ENCODE measurements at places on chromosomes 16 and 17. TPM values are rescaled to one million over a fixed set of nuclear protein-coding genes. Genes with fewer than 3 reads are reported as not detected.

DNA sequence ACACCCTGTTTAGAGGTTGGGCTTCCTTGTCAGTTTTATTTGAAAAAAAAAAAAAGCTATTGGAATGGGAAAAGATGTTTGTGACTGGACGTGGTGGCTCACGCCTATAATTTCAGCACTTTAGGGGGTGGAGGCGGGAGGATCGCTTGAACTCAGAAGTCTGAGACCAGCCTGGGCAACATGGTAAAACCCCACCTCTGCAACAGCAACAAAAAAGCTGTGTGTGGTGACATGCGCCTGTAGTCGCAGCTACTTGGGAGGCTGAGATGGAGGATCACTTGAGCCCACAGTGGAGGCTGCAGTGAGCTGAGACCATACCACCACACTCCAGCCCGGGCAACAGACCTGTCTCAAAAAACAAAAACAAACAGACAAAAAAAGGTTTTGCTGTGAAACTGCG lies 66.1 kb upstream of the SIAH1 start:
- DNase-seq: no peak
- H3K4me1 ChIP-seq: no peaks in the 10 kb centered on the region
- no peak overlapping the region for H3K4me3 ChIP-seq
- H3K27me3 ChIP-seq: peaks cover 7% of the 10 kb centered on the region
- no peak overlapping the region for H3K27ac ChIP-seq
- no peaks in the 10 kb centered on the region for H3K36me3 ChIP-seq

DNA sequence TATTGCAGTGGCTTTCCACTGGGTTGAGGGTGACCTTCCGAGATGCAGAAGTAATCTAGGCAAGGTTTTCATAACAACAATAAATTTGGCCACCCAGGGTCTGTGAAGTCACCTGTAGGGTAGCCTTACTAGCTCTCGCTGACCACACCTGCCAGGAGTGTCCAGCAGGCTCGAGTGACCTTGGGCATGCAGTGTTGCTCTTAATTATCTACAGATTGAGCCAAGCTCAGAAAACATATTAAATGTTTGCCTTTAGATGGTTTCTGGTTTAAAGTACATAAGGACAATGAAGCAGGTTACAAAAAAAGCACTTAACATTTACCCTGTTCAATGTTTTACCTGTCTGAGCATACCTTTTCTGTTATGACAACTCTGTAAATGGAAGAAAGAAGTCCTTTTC lies 1.8 kb downstream of the TBC1D24 start:
- peaks cover 3% of the 10 kb centered on the region for H3K27me3 ChIP-seq
- peak overlapping the region; percentile 68 for H3K4me3 ChIP-seq
- no peak overlapping the region for H3K27ac ChIP-seq
- peaks cover 19% of the 10 kb centered on the region for H3K4me1 ChIP-seq
- DNase-seq: no peak

The NACA2 gene
- not detected for total RNA-seq

The TPSG1 gene
- total RNA-seq: not detected

The C1QL1 gene
- 3.1 TPM for total RNA-seq

The RBL2 gene
- 57.2 TPM for total RNA-seq

The KRTAP1-5 gene
- total RNA-seq: not detected

The PLLP gene
- 1.1 TPM for total RNA-seq

DNA sequence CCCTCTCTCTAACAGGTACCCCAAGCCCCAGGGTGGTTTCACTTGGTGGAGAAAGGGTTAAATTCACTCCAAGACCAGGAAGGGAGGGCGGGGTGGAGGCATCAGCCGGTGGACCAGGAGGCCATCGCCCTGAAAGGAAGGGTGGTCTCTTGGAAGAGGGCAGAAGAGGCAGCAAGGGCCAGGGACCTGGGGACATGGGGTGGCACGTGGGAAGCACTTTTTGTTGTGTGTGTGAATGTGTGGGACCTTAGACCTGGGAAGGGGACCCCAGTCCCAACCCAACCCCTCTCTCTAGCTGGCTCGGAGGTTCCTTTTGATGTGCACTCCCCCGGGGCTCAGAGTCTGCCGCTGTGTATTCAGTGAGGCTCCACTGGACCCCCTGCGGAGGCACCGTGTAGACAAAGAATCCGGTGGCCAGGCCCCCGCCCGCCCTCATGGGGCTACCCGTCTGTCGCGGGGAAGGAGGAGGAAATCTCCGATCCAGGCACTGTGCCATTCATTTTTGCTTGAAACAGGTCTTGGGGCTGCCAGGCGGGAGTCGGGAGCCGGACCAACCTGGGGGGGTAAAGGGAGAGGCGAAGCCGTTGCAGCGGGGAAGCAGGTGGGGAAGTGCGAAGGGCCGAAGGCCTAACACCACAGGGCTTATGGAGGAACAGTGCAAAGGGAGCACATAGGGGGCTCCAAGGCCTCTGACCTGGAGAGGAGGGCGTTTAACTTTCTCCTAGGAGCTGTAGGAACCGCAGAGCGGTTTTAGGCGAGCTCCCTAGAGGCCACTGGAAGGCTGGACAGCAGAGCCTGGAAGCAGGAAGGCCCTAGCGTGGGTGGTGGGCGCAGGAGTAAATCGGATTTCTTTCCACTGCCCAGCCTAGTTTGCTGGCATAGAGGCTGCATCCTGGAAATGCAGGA lies 3.2 kb upstream of the WNT3 start:
- peaks cover 38% of the 10 kb centered on the region for H3K4me1 ChIP-seq
- no peak for DNase-seq
- H3K27me3 ChIP-seq: peaks cover 51% of the 10 kb centered on the region
- H3K4me3 ChIP-seq: no peak overlapping the region

The PIPOX gene
- total RNA-seq: 4.1 TPM

The AATK gene
- 15.2 TPM for total RNA-seq

- H3K27ac ChIP-seq: peak overlapping the region; percentile 66
- H3K4me3 ChIP-seq: peak overlapping the region; percentile 85
- H3K36me3 ChIP-seq: peaks cover 3% of the 10 kb centered on the region
These were observed 11.1 kb upstream of the ALDOA start for GRCh38 chr16:30054451-30054850.

The GEMIN4 gene
- total RNA-seq: 28.6 TPM

The CEMP1 gene
- total RNA-seq: 1.1 TPM

DNA sequence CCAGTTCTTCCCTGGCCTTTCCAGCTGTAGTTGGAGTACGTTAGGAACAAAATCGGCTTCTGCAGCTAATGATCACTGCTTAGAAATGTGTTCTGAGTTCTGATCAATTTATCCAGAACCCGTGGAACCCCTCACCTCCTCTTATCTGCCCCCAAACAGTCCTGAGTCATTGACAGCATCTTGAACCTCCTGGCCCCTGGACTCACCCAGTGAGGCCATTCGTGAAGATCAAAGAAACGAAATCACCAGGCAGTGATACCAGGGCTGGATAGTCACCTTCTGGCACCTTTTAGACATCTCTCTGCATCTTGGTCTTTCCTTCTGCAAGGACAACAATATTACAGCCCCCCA lies 17.0 kb upstream of the EXOC7 start:
- no peak overlapping the region for H3K4me3 ChIP-seq
- H3K36me3 ChIP-seq: no peaks in the 10 kb centered on the region
- no peak for DNase-seq
- no peak overlapping the region for H3K27ac ChIP-seq
- H3K4me1 ChIP-seq: peaks cover 8% of the 10 kb centered on the region

The KRT34 gene
- total RNA-seq: not detected

DNA sequence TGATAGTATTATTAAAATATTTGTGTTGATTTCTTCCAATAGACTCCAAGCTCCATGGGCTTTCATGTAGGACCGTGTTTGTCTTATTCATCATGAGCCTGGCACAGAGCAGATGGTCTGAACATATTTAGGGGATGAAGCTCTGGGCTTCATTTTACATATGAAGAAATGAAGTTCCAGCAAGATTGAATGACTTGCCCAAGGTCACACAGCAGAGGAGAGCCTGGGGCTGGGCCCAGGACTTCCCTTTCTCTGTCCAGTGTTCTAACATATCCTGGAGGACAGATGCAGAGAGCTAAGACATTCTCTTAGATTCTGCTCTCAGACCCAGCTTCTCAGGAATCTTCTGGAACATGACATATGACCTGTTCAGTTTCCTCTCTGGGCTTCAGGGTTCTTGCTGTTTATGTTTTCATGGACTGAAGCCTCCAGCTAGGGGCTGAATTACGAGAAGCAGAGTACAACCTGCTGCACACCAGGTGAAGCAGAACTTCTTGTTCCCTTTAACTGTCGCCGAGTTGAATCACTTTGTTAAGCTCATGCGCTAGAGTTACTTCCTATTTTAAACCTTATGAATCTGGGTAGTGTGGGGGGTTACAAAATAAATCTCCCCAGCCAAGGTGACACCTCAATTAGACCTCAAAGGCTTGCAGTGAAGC lies 53.6 kb downstream of the GPRC5B start:
- no peak overlapping the region for H3K4me3 ChIP-seq
- H3K27me3 ChIP-seq: no peaks in the 10 kb centered on the region
- peaks cover 2% of the 10 kb centered on the region for H3K36me3 ChIP-seq
- DNase-seq: no peak
- no peak overlapping the region for H3K27ac ChIP-seq
- peaks cover 2% of the 10 kb centered on the region for H3K4me1 ChIP-seq

The MT1G gene
- not detected for total RNA-seq

GRCh38 chr17:57490111-57490845 lies 234.0 kb downstream of the MSI2 start:
- no peak overlapping the region for H3K4me3 ChIP-seq
- H3K36me3 ChIP-seq: no peaks in the 10 kb centered on the region
- H3K4me1 ChIP-seq: peaks cover 46% of the 10 kb centered on the region
- no peak overlapping the region for H3K27ac ChIP-seq
- DNase-seq: no peak
